Neuronal stem cell (in vitro differentiated cells): ENCODE measurements at places on chromosomes 11 and 22.

GRCh38 chr11:44382656-44383240 lies 72.8 kb upstream of the ALX4 start:
- no peak for DNase-seq

- DNase-seq: no peak
These were observed 105.4 kb downstream of the PDE2A start for GRCh38 chr11:72568861-72569260.

GRCh38 chr11:43992834-43993637 lies 50.6 kb downstream of the C11orf96 start:
- DNase-seq: no peak

- DNase-seq: no peak
These were observed 1007.2 kb downstream of the TBC1D22A start for GRCh38 chr22:47769652-47770051.

- DNase-seq: no peak
These were observed 996.5 kb downstream of the OPCML start for GRCh38 chr11:132535830-132536229.

DNA sequence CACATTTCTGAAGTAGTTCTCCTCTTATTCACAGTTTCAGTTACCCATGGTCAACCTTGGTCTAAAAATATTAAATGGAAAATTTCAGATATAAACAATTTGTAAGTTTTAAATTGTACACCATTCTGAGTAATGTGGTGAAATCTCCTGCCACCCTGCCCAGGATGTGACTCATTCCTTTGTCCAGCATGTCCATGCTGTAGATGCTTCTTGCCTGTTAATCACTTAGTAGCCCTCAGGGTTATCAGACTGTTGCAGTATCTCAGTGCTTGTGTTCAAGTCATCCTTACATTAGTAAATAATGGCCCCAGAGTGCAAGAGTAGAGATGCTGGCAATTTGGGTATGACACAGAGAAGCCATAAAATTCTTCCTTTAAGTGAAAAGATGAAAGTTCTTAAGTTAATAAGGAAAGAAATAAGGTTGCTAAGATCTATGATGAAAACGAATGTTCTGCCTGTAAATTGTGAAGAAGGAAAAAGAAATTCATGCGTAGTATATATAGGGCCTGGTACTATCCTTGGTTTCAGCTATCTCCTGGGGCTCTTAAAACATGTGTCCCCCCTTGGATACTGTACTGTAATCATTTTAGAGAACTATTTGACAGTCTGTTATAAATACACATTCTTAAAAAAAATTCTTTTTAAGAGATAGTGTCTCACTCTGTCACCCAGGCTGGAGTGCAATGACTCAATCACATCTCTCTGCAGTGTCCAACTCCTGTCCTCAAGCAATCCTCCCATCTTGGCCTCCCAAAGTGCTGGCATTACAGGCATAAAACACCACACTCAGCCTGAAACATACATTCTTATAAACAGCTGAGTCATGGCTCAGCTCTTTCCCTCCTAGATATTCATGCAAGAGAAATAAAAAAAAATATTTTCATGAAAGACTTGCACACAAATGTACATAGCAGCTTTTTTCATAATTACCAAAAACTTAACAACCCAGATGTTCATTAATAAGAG lies 31.3 kb downstream of the MTNR1B start:
- no peak for DNase-seq

DNA sequence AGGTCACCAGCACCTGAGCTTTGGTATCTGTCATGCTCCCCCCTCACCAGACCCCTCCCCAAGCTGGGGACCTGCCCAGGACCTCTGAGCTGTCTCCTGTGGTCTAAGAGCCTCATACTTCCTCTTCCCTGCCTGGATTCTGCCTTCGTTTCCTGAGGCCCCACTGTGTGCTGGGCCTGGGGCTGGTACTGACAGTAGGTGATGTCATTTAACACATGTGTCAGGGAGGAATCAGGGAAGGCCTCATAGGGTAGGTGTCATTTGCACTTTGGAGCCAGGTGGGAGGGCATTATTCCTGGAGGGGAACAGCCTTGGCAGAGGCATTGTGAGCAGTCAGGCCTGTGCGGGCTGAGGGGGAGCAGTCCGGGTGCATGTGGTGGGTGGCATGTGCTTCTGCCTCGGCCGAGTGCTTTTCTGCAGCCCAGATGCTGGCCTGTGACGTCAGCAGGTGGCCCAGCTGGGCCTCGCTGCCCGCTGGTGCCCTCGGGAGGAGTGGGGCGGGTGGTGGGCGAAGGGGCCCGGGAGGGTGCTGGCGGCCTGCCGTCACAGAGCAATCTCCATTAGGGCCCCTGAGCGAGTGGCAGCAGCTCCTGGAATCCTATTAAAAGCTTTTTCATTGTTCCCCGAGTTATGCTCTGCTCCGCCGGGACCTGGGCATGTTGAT lies 9.1 kb downstream of the FLRT1 start:
- DNase-seq: no peak

DNA sequence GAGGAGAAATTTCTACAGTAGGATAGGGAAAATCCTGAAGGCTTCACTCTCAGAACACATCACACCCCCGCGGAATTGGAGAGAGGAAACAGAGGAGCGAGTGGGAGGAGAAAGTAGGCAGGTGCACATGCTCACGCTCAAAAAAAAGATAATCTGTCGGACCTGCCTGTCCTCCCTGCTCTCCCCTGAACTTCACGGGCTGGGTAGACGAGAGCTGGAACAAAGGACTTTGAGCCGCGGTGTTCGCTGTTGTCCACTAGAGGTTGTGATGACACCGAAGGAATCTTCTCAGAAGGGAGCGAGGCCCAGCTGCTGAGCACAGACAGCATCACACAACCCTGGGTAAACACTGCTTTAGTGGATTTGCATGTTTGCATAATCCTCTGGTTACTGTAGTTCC lies 5.0 kb downstream of the SEZ6L start:
- no peak for DNase-seq

DNA sequence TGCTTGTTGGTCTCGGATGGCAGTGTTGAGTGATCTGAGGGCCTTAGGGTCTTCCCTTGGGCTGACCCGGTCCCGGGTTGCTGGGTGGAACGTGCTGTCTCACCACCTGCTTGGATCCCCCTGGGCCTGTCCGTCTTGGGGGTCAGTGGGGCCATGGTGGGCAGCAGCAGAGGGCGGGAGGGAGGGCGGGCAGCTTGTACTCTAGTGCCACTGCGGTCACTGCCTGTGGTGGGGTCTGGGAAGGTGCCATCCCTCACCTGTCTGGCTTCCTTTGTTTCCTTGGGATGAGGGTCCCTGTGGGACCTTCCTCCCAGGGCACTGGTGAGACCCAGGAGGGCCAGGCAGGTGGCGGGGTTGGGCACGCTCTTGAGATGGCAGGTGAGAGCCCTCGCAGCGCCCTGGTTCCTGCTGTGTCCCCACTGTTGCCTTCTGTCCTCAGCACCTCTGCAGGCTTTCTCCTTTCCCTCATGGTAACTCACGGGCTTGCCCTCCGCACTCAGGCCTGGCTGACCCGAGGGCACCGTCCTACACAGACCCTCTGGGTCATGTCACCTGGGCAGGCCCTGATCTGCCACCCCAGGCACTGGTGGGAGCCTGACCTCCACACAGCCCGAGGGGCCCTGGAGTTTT lies 34.2 kb downstream of the TBC1D22A start:
- no peak for DNase-seq

DNA sequence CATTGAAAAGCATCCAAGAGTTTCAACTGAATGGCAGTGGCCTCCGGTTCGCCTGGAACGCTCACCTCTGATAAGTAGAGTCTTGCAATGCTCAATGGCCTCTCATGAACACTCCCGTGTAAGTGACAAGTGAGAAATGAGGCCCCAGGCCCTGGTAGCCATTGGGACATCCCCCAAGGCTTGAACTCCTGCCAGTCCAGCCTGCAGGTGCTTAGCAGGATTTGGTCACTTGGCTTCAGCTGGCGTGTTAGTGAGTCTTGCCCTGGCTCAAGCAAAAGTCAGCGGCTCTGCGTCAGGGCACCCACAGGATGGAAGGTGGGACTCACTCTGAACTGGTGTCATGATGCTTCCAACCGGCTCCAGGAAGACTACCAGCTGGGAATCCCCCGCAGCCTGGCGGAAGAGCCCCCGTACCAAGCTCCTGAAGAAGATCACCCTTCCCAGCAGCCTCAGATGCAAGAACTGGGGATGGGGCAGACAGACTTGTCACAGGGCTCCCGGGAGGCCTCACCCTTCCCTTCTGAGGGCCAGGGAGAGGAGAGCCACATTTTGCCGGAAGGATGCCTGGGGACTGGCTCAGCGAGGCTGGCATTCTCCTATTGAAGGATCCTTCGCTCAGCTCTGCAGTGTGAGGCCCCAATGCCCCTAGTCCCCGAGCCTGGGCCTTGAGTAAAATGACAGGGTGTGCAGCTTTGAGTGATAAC lies 19.3 kb downstream of the MB start:
- no peak for DNase-seq

- DNase-seq: peak; percentile 70
These were observed 432 bp upstream of the GRK2 start for GRCh38 chr11:67265633-67266448.

DNA sequence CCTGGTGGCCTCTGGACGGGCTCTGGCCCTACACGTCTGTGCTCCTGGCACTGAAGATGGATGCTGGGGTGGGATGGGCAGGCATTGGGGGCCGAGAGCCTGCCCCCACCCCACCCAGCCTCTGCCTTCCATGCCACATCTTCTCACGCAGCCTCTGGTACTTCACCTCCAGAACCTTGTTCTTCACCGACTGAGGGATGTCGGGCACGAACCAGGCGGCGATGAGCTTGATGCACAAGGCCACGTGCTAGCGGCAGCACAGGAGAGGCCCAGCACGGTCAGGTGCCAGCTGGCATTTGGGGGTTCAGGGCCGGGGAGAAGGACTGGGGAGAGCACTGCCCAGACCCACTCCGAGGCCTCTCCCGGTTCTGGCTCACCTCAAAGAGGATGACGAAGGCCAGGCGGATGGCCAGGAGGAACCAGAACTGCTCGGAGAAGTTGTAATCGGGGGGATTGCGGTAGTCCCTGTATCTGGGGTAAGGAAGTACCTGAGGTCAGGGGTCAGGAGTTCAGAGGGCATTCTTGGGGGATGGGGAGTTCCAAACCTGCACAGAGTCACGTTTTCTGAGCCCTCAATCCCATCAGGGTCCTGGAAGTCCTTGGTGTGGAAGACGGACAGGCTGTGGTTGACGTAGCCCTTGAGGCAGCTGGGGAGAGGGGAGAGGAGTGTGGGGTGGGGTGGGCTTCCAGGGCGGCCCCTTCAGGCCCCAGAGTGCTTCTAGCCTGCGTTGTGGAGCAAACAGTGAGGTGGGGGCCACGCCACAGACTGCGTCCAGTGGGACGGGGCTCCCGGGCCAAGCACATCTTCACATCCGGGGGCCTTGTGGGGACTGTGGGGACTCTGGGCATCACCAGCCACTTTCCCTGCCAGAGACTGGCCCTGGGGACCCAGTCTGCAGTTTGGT lies 3.8 kb upstream of the SIGIRR start:
- DNase-seq: no peak

GRCh38 chr11:8025123-8025522 lies 38.0 kb downstream of the EIF3F start:
- no peak for DNase-seq

- no peak for DNase-seq
These were observed 187.8 kb downstream of the HIPK3 start for GRCh38 chr11:33444835-33445594.

GRCh38 chr11:118275176-118275575 lies 11.1 kb upstream of the MPZL2 start:
- DNase-seq: no peak

- no peak for DNase-seq
These were observed 29.8 kb upstream of the CTSC start for GRCh38 chr11:88367310-88367709.

DNA sequence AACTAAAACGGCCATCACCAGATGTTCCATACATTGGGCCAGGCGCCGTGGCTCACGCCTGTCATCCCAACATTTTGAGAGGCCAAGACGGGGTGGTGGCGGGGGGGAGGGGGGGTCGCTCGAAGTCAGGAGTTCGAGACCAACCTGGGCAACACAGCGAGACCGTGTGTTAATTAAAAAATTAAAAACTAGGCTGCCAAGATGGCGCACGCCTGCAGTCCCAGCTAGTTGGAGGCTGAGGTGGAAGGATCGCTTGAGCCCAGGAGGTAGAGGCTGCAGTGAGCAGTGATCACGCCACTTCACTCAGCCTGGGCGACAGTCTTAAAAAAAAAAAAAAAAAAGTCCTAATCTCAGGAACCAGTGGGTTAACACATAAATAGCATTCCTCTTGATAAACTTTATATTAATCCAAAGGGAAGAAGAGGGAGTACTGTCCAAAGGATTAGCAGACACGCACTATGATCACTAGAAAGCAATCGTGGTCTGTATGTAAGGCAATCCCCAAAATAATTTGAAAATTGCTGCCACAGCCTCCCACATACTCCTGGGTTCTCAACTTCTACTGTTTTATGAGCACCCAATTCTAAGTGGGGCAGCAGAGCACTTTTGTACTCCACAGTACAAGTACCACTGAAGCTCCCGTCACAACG lies 604 bp downstream of the PUS3 start:
- DNase-seq: no peak

DNA sequence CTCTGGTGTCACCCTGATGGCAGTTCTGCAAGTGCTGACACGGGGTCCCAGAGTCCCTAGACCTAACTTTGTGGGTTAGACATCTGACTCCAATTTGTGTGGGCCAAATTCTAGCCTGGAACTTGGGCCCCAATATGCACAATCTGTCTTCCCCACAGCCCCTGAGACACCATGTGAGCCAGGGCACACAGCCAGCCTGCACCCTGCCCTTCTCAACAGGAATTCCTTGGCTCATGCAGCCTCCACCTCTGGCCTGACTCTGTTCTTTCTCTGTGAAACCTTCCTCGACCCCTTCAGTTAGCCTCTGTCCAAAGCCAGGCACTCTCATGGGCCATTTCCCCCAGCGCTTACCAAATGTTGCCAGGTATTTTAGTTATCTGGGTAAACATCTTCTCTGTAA lies 59.1 kb upstream of the POU2AF1 start:
- no peak for DNase-seq

DNA sequence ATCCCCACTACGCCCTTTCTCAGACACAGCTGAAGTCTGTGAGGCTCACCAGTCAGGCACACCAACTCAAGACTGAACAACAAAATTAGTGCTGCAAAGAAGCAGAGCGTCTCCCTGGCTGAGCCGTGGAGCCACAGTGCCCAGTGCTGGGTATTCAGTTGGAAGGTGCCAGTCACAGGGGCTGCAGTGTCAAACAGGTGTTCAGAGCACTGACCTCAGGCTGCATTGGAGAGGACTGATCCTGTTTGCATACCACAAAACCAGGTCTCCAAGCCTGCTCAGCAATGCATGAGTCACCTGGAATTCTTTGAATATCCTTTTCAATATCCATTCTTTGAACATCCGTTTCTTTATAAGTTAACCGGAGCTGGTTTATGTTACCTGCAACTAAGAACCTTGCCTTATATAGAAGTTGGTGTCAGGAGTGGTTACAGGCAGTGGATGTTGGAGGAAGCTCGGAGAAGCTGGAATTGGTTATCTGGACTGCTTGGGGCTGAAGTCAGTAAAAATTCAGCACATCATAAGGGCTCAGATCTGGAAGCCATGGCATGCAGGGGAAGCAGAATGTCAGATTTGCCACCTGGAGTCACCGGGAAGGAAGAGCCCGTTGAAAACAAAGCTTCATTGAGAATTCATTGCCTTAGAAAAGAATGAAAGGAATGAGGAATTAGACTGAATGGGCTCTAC lies 30.3 kb downstream of the PDGFB start:
- peak; percentile 45 for DNase-seq
